ENCODE measurements at places on chromosomes 7 and 10. TPM values are rescaled to one million over a fixed set of nuclear protein-coding genes. Genes with fewer than 3 reads are reported as not detected.

DNA sequence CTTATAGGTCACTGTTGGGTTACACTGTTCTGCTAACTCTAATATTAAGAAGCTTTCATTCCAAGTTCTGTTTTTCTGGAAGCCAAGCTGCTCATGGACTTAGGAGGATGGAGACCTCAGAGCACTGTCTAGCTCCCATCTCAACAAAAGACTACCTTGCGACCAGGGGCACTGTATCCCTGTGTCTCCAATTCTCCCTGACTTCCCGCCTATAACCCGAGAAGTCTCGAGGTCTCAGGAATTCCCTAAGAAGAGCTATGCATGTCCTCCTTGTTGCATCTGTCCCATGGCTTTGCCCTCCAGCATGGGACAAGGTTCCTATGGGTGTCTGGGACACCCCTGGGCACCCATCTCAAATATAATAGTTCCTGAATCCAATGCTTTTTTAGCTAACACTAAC lies 31.2 kb downstream of the BTBD16 start:
- DNase-seq: peak; percentile 87

GRCh38 chr10:6123532-6123931 lies 34.7 kb downstream of the RBM17 start:
- DNase-seq: no peak

DNA sequence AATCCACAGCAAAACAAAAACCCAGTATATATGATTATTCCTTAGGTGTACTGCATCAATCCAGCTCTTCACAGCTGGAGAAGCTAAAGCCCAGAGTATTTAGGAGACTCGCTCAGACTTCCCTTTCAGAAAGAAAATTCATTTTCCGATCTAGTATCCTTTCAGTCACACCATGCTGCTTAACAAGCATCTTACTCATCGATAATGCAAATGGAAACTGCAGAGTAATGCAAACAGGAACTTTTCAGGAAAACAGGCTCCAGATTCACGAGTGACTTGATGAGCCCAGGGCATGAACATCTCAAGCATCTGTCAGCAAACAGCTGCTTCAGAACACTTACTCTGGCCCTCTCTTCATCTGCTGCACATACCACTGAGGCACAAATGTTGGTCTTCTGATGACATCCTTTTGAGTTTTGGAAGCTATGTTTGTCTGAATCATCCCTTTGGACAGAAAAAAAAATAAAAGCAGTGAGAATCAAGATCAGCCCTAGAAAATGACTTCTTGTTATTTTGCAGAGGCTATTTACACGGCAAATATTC lies 24.9 kb upstream of the ZC3HAV1L start:
- DNase-seq: no peak

GRCh38 chr10:61923210-61923949 lies 21.9 kb downstream of the ARID5B start:
- DNase-seq: no peak

DNA sequence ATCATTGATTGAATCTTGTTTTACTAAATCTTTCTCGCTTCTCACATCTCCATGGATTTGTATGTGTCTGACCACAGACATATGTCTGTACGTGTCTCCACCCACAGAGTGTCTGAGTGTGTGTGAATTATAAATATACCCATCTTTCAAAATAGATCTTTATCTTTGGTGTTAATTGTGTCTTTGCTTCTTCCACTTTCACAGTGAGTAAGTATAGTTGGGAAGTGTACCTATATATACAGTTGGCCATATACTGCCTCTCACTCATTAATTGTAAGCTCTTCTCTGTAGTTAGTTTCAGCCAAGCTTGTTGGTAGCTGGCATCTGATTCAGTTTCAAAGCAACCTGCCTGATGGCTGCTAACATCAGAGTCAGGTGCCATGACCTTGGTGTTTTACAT lies 18.4 kb downstream of the EEPD1 start:
- no peak for DNase-seq

- no peak for DNase-seq
Measured at GRCh38 chr10:101225846-101226421, 3.3 kb downstream of the LBX1 start.

DNA sequence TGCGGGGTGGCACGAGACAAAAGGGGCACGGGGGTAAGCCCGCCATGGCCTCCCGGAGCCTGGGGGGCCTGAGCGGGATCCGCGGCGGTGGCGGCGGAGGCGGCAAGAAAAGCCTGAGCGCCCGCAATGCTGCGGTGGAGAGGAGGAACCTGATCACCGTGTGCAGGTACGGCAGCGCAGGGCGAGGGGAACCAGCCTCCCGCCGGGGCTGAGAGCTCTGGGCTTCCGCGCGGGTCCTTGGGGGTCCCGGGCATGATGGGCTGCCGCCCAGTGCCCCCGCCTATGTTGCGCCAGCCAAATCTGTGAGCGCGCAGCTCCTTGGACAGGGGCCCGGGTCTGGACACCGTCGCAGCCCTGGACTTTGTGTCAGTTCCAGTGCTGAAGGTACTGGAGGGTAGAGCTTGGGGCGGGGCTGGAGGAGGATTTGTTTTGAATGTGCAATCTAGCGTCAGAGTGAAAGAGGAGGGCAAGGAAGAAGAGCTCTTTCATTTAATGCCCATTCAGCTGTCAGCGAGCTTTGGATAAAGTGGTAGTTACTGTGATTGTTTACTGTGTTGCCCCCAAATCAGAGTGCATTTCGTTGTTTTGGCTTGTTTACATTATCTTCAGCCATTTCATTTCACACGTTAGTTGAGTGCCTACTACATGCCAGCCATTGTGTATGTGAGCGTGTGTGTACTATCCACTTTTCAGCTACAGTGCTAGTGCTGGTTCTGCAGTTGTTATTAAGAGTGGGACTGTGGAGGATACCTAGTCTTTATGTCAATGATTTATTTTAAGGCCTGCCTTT lies 777 bp downstream of the RUNDC3B start:
- DNase-seq: no peak

- no peak for DNase-seq
Measured at GRCh38 chr7:28126410-28127041, 54.1 kb downstream of the JAZF1 start.

- DNase-seq: no peak
Measured at GRCh38 chr10:30125496-30125895, 66.1 kb upstream of the JCAD start.

- no peak for DNase-seq
Measured at GRCh38 chr10:79488870-79489269, 23.5 kb upstream of the EIF5AL1 start.

GRCh38 chr7:90586091-90586490 lies 10.0 kb upstream of the CDK14 start:
- no peak for DNase-seq

DNA sequence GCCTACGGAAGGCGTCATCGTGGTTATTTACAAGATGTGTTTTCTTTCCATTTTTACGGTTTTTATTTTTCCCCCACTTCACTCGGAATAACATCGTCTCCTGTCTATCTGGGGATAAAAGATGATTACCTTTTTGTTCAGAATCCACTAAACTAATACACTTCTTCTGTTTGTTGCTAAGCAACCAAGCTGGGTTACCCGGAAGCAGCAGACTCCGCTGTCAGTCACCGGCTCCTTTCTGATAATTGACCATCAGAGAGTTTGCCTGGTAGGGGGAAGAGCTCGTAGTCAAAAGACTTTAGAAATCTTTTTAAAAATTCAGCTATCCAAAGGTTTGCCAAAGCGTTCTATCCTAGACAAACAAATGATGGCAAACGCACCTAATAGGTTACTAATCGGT lies 75.0 kb upstream of the SFMBT2 start:
- no peak for DNase-seq

- DNase-seq: no peak
Measured at GRCh38 chr10:113879691-113880090, 25.2 kb downstream of the NHLRC2 start.

GRCh38 chr10:16606421-16606820 lies 84.7 kb upstream of the C1QL3 start:
- no peak for DNase-seq

- no peak for DNase-seq
Measured at GRCh38 chr7:98722402-98722801, 105.3 kb downstream of the NPTX2 start.

DNA sequence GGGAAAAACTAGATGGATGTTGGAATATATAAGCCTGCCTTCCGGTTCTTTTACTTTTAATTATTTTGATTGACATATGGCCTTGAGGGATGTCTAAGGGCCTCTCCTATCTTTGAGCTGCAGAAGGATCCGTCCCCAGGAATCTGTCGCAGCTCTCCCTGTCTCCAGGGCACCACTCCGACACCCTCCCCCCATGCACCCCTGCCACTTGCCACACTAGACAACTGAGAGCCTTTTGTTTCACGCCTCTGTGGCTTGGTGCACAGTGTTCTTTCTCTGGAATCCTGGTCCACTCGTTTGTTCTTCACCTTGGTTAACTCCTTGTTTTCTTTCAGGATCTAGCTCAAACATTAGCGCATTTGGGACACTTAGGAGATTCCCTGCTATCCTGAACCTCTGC lies 124.1 kb upstream of the EFCAB10 start:
- no peak for DNase-seq

DNA sequence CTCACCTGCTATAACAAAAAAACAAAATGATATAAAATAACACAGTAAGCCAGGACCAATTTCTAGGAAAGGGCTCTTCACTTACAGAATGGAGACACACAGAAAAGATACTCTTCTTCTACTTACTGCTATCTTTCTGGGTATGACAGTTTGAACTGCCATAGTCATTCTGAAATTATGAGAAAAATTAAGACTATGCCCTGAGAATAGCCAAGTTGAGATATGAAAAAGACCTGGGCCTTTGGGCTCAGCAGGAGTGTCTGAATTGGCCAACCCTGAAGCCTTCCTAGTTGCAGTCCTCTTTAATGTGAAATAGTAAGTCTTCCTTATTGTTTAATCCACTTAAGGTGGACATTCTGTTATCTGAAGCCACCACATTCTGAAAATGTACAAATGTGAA lies 519.5 kb downstream of the GRID1 start:
- DNase-seq: no peak

DNA sequence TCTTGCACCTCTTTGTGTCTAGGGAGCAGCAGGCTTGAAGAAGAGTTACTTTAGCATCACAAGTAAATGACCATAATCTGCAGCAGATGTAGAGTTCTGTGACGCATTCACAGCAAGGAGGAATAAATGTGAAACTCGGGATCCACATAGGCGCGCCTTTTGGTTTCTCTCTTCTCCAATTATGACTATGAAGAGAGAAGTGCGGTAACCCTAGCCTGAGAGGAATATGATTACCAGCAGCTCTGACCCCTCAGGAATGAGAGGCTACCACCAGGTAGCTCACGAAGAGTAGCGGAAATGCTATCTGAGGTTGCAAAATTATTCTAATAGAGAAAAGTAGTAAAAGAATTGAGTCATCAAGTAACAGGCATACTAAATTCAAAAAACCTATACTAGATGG lies 25.2 kb upstream of the DMTF1 start:
- DNase-seq: no peak

DNA sequence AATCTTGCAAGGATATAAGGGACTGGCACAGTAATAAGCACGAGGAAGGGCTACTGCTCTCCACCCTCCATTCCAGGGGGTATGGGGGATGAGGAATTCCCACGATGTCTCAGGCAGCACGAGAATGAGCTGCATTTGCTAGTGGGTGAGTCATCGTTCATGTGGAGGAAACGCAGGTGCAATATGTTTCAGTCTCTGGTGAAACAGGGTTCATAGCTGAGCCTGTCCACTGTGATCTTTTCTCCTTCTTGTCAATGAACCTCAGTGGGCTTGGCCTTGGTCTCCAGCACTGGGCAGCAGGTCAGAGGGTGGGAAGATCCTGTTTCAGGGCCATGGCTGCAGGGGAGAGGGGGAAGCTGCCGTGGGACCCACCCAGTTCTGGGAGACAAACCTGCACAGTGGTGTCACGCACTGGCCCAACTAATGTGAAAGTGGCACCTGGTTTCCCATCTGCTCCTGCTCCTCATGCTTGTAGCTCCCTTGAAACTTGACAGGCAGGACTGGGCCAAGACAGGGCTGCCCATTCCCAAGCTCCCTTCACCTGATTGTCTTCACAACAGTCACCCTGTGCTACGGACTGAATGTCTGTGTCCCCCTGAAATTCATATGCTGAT lies 181.9 kb downstream of the USP6NL start:
- no peak for DNase-seq

GRCh38 chr7:29469976-29470557 lies 93.6 kb upstream of the PRR15 start:
- peak; percentile 31 for DNase-seq

DNA sequence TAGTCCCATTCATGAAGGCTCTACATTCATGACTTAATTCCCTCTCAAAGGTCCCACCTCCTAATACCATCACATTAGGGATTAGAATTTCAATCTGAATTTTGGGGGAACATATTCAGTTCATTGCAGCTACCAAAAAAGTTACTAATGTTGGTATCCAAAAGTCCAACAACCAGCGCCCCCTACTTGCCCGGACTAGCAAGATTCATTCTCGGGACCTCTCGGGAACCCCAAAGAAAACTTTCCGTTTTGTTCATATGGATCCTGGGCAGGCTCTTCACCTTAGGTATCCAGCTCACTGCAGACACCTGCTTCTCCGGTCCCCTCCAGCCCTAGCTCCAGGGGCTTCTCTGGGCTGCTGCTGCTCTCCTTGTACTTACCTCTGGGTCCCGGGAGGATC lies 8.9 kb upstream of the GRK5 start:
- DNase-seq: no peak

DNA sequence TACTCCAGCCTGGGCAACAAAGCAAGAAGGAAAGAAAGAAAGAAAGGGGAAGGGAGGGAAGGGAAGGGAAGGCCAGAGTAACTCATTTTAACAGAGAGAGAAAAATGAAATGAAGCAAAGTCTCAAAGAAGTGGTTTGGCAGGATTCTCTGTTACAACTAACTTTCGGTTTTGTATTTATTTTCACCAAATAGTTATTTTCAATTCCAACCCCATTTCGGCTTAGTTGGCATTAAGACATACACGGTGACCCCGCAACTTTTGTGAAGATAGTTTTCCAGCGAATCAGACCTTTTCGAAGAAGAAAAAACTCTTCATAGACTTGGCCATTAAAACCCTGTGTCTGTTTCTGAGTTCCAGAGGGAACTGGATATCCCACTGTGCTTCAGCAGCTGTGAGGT lies 45.2 kb upstream of the LYZL2 start:
- DNase-seq: no peak

DNA sequence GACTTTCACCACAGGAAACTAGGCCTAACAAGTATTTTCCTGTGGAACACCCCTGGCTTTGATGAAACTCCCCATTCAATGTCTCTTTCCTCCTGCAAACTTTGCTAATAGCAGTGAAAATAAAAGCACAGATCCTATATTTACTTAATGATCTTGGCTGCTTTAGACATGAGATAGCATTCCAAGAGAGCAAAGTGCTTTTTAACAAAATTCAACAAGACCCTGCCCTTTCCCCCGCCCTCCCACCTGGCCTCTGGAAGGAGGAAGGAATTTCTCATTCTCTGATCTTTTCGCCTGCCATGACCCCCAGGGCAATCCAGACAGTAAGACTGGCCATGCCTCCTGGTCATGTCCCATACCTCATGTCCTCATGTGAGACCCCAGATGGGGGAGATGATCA lies 185.7 kb downstream of the KCNMA1 start:
- DNase-seq: no peak

GRCh38 chr7:31036924-31037323 lies 15.2 kb upstream of the ADCYAP1R1 start:
- no peak for DNase-seq

The FAM107B gene
- 14.1 TPM for total RNA-seq

The GPR141 gene
- not detected for total RNA-seq

The BAIAP2L1 gene
- 0.84 TPM for total RNA-seq

The LBX1 gene
- not detected for total RNA-seq

The VPS37D gene
- total RNA-seq: 7.1 TPM

The LSM5 gene
- total RNA-seq: 15.0 TPM

The LAMB1 gene
- 167 TPM for total RNA-seq

The STRIP2 gene
- total RNA-seq: 2.1 TPM

The ST8SIA6 gene
- total RNA-seq: 1.2 TPM

The GPER1 gene
- 19.9 TPM for total RNA-seq

The TUBAL3 gene
- 0.66 TPM for total RNA-seq

The COL1A2 gene
- total RNA-seq: 279 TPM

Measured in esophagus muscularis mucosa (tissue), 4 donors.